Left lung (tissue), 14 donors: ENCODE measurements at places on chromosomes 1 and 21. TPM values are rescaled to one million over a fixed set of nuclear protein-coding genes. Genes with fewer than 3 reads are reported as not detected.

DNA sequence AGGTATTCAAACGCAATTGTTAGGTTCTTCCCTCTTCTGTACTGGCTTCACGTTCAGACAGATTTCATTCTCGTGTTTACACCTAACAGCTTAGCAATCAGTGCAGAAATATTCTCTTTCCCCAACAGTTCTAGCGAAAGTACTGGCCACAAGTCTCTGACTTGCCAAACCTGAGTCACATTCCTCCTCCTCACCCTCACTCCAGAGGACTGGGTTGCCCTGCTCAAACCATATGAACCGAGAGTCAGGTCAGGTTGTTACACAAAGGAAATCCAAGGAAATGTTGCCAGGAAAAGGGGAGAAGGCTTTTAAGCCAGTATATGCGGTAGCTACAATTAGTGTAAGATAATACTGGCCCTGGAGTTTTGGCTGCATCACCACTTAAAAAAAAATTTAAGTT lies 282.5 kb downstream of the RGS7 start:
- no peak overlapping the region for H3K27ac ChIP-seq
- H3K36me3 ChIP-seq, result no peaks in the 10 kb centered on the region
- H3K4me1 ChIP-seq, result no peaks in the 10 kb centered on the region

AGMAT gene
- polyA plus RNA-seq, result 1.1 TPM

CAPN8 gene
- polyA plus RNA-seq, result 1.2 TPM

DNA sequence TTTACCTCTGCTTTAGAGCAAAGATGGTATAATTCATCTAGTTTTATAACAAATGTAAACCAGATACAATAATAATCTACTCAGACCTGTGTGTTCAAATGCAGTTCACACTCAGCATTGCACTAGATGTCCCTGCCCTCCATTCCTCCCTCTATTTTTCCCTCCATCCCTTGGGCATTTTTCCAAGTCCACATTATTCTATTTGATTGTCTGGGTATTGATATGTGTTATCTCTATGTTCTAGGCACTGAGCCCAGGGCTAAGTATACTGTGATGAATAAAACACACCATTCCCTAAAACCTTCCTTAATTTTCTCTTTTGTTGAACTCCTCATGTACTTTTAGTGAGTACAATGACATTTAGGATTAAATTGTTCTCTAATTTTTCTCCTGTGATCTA lies 66.2 kb upstream of the HMCN1 start:
- peaks cover 10% of the 10 kb centered on the region for H3K4me1 ChIP-seq
- no peak for DNase-seq
- H3K27ac ChIP-seq, result no peak overlapping the region
- no peaks in the 10 kb centered on the region for H3K27me3 ChIP-seq

DNA sequence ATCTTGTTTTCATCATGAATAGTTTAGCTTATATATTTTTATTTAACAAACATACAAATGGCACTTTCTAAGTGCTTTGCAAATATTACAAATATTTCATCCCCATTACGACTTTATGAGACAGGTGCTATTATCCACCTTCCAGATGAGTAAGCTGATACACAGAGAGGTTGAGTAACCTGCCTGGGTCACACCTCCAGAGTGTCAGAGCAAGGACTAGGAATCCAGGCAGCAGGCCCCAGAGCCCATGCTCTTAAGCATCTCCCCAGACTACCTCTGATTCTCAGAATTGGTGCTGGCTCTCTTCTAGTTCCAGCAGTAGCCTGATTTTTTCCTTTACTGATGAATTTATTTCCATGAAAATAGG lies 40.0 kb downstream of the EPHB2 start:
- peaks cover 24% of the 10 kb centered on the region for H3K4me1 ChIP-seq
- H3K4me3 ChIP-seq, result no peak overlapping the region
- DNase-seq, result no peak
- peak overlapping the region; percentile 84 for H3K27ac ChIP-seq
- H3K36me3 ChIP-seq, result no peaks in the 10 kb centered on the region

DNA sequence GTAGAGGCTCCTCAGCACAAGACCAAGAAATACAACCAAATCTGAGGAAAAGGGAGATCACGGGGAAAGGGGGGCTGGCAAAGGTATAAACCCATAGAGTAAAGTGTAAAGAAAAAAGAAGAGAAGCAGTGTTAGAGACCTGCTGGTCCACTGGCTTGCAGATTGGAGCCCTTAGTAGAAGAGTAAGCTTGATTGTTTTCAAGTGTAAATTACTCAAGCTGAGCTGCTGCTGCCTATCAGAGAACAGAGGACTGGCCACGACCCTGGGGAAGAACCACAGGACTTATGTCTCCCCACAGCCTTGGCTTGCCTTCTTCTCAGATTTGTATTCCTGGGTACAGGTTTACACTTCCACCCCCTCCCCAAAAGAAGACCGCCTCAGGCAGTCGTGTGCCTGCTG lies 294.2 kb downstream of the LMX1A start:
- H3K4me3 ChIP-seq, result no peak overlapping the region
- H3K4me1 ChIP-seq, result peaks cover 15% of the 10 kb centered on the region
- H3K27me3 ChIP-seq, result no peaks in the 10 kb centered on the region
- no peak overlapping the region for H3K27ac ChIP-seq

DNA sequence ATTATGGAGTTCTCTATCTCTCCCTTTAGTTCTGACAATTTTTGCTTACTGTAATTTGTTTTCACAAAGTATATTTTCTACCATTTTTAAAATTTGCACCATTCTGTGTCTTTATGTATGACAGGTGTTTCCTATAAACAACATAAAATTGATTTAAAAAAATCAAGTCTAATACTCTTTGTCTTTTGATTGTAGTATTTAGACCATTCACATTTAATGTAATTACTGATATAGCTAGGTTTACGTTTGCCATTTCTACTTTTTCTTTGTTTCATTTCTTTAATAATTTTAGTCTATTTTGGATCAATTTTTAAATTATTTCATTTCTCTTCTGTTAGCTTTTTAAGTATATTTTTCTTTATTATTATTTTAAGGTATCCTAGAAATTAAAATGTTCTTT lies 44.4 kb upstream of the LCE5A start:
- H3K36me3 ChIP-seq, result no peaks in the 10 kb centered on the region
- H3K4me1 ChIP-seq, result no peaks in the 10 kb centered on the region
- no peak for DNase-seq
- no peak overlapping the region for H3K4me3 ChIP-seq
- no peaks in the 10 kb centered on the region for H3K27me3 ChIP-seq

GRCh38 chr1:168719306-168720111 lies 9.5 kb downstream of the DPT start:
- no peak overlapping the region for H3K4me3 ChIP-seq
- DNase-seq, result no peak
- no peaks in the 10 kb centered on the region for H3K27me3 ChIP-seq
- H3K27ac ChIP-seq, result no peak overlapping the region
- H3K36me3 ChIP-seq, result no peaks in the 10 kb centered on the region
